Lung (tissue), 17 donors: ENCODE measurements at places on chromosomes 5 and 9.

GRCh38 chr5:3595006-3595961, at the start of gene IRX1:
IRX1 (plus strand) TSS chr5:3595832; CDS start chr5:3596106, 274 bp downstream.
- peak; percentile 78 for DNase-seq

DNA sequence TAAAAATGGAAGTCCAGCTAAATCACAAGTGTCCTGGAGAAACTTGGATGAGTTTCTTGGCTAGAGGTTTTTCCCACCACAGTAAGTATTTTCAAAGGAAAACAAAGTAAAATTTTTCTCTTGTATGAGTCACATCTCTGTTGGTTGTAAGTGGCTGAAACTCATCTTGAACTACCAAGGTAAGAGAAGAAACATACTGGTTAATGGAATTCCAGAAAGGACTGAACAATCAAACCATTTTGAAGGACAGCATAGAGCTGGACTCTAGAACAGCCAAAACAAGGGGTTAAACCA, 102.8 kb upstream of the CDKN2B start:
- no peak for DNase-seq

DNA sequence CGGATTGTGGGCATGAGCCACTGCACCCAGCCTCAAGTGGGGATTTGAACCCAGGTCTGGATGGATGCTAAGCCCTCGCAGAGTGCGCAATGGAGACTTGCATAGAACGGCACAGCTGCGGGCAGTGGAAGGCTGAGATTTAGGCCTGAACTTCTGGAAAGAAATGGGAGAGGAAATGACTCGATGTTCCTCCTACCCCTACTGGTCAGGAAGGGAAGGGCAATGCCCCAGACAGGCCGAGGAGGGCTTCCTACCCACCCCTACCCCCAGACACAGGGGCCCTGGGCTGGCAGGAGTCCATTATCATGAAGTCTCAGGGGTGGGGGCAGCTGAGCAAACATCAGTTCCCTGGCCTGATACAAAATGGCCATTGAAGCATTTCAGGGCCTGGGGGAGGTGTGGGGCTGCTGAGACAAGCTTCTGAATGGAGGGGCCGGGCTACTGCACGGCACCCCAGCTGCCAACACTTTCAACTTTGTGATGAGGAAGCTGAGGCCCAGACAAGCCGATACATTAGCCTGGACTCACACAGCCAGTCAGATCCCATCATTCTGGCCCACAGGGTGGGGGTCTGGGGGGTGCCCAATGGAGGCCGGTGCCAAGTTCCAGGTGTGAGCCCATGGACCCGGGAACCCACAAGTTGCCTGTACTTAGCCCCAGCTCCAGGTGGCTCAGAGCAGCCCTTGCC, 13.5 kb upstream of the WDR38 start:
- peak; percentile 58 for DNase-seq

DNA sequence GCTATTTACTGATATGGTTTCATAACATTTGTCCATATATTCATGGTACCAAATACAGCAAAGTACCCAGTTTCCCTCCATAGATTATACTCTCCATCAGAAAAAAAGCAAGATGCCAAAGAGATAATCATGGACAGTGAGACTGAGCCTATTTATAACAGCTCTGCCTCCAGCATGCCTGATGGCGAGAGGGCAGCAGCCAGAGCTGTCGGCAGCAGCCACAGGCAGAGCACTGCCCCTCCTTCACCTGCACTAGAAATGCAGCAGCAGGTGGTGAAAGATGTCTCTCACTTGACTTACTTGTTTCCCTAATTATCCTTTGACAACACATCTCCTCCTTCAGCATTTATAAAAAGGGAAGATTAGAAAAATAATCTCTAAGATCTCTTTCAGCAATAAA, 32.4 kb downstream of the CTNNAL1 start:
- no peak for DNase-seq

DNA sequence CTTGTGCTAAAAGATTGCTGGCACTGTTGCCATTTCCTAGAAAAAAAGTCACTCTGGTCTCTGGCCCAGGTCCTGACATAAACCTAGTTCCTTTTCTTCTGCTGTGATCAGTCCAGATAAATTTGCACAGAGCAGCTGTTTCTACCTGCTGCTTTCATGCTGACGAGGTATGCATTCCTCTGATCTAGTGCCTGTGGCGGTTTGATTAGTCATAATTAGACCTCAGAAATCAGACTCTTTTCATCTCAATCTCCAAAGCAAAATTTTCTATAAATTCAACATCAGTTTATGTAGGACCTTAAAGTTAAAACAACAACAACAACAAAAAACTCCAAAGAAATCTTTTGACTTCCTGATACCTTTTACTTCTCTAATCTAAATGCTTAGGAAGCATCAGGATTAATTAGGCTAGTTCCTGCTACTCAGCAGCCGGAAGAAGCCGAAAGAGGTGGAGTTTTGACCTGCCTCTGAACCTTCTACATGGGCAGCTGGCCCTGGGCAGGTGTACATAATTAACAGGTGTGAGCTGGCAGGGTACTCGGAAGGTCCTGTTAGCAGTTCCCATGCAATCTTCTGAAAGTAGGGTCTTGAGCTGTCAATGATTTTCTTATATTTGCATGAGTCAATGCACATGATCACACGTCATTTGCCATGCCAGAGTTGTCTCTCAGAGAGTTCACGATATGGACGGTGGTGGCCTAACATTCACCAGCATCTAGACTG, 83.3 kb upstream of the CCDC112 start:
- DNase-seq: no peak

DNA sequence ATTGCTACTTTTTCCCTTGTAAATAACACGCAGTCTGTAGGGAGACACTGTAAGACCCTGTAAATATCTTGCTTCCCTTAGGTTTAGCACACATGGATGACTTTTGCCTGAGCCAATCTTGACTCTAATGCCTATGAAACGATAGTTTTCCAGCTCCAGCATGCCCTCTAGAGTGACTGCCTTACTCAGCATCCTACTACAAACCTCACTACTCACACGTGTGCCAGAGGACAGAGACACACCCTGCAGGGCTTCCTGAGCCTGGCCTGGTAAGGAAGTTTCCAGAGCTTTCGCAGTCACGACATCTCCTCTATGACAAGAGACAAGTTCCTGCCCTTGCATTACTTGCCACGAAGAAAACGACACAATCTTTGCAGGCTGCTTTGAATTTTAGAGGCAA, 138.1 kb downstream of the ATPSCKMT start:
- DNase-seq: no peak

GRCh38 chr5:170469414-170469813, 34.4 kb upstream of the KCNIP1 start:
- DNase-seq: no peak

GRCh38 chr5:94283093-94283492, 335.3 kb downstream of the KIAA0825 start:
- no peak for DNase-seq

DNA sequence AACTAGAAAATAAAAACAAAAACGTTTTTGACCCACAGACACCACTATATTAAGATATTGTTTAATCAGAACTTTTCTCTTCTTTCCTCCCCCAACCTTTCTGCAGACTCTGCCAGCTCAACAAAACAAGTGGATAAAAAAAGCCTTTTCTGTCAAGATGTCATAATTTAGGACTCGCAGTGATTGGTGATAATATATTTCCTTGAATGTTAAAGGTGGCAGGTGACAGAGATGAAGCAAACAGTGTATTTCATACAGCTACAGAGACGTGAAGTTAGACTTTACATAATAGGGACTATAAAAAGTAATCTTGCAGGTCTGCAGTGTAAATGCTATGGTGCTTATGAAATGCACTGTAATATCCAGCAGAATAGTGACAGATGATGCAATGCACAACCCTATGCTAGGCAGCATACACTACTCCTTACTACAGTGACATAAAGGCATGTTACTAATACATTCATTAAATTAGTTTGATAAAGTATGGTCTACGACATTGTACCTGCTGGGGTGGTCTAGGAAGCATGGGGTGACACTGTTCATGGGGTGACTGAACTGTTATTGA, 326.7 kb upstream of the GRAMD2B start:
- DNase-seq: no peak

DNA sequence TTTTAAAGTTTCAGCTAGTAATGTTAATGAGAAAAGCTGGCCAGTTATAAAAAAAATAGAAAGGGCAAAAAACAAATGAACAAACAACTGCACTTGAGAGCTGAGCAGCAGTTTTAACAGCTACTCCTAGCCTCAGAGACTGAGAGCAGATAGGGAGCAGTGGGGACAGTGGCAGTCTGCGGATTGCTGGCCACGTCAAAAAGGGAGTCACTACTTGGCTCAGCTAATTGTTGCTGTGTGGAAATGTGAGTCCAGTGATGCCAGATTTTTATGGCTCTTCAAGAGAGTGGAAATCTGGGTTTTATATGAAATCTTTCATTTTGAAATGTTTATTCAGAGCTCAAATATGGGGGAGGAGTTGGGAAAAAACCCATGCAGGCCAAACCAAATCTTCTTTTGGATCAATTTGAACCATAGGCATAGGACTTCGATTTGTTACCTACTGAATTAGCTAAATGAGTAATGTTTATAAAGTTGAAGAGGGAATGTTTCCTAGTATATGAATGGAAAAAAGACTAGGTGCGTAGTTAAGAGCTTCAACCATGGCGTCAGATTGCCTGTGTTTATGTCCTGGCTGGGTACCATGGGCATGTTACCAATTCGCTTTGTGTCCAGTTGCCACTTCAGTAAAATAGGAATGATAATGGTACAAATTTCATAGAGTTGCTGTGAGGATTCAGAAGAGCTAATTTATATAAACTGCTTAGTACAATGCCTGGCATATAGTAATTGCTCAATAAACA, 102.1 kb downstream of the PAM start:
- DNase-seq: peak; percentile 19
